C1 segment of cervical spinal cord (tissue), 14 donors: ENCODE measurements at places on chromosomes 16 and 17.

GRCh38 chr16:78903237-78903636 is 697.3 kb downstream of the MAF start:
- no peak for DNase-seq

GRCh38 chr16:74200921-74201320 is 95.7 kb upstream of the PSMD7 start:
- no peak for DNase-seq

- DNase-seq, result no peak
Measured at GRCh38 chr17:17670701-17671305, 10.5 kb upstream of the RAI1 start.

DNA sequence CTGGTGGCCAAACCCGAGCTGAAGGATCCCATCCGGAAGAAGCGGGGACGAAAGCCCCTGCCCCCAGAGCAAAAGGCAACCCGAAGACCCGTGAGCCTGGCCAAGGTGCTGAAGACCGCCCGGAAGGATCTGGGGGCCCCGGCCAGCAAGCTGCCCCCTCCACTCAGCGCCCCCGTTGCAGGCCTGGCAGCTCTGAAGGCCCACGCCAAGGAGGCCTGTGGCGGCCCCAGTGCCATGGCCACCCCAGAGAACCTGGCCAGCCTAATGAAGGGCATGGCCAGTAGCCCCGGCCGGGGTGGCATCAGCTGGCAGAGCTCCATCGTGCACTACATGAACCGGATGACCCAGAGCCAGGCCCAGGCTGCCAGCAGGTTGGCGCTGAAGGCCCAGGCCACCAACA is 5.9 kb downstream of the CBX2 start:
- no peak for DNase-seq

DNA sequence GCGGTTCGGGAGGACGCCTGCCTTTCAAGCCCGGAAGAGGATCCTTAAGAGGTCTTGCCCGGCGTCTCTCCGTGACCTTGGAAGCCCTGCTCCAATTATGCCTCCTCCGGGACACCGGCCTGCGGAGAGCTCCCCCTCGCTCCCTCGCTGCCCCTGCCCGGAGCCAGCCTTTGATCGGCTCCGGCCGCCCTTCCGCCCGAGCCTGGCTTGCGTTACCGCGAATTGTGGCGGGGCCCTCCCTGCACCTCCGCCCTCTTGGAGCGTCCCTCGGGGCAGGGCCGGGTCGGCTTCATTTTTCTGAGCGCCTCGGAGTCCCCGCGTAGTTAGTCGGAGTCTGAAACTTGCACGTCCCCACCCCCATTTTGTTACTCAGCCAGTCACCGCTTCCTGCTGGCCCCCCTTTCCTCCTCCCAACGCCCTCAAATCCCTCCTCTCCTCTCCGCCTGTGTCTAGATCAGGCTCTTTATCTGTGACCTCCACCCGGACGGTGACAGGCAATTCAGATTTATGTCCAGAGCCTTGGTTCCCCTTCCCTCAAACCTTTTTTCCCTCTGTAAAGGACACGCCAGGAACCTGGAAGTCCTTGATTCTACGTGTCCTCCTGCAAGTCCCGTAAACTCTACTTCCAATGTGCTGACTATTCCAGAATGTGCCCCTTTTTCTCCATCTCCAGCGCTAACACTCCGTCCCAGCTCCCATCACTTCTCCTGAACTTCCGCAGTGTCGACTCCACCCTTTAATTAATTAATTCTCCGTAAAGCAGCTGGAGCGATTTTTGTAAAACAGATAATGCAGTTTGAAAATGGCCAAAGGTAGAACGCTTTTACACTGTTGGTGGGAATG is 569 bp upstream of the RABEP2 start:
- peak; percentile 63 for DNase-seq

GRCh38 chr17:43405861-43406260 is 7.1 kb downstream of the ARL4D start:
- no peak for DNase-seq

GRCh38 chr17:7844292-7845154 is 10.3 kb upstream of the TMEM88 start:
- peak; percentile 56 for DNase-seq

GRCh38 chr17:74550602-74551001 is 4.7 kb upstream of the CD300C start:
- DNase-seq, result no peak

GRCh38 chr17:703081-703875 is 11.4 kb downstream of the VPS53 start:
- no peak for DNase-seq

GRCh38 chr17:49390548-49391324 is 23.9 kb downstream of the PHB1 start:
- peak; percentile 80 for DNase-seq

DNA sequence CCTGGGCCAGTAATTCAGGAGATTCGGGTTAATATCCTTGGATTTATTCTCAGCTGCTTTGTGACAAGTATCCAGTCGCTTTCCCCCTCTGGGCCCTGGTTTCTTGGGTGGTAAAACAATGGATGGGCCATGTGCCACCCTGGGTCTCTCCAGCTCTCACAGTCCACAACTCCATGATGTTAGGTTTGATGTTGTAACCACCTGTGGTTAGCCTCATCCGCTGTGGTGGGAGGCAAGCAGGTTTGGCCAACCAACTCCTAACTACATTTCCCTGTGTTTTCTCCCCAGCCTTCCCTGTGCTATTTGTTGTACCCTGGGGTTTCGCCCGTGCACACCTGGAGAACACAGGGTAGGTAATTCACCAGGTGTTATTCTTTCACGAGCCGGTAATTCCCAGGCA is 35.1 kb downstream of the GLP2R start:
- no peak for DNase-seq

DNA sequence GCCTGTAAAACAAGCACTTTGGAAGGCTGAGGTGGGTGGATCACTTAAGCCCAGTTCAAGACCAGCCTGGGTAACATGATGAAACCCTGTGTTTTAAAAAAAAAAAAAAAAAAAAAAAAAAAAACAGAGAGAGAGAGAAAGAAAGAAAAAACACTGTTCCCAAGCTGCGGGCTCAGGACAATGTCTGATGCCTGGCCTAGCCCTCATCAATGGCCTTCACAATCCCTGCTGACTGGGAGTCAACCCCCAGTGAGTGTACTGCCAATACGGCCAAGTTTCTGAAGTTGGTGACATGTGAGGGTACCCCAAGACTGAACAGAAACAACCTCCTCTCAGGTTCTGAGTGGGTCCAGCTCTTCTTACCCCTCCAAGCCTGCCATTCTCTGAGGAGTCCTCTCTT is 116.5 kb downstream of the ZNF778 start:
- DNase-seq, result no peak

DNA sequence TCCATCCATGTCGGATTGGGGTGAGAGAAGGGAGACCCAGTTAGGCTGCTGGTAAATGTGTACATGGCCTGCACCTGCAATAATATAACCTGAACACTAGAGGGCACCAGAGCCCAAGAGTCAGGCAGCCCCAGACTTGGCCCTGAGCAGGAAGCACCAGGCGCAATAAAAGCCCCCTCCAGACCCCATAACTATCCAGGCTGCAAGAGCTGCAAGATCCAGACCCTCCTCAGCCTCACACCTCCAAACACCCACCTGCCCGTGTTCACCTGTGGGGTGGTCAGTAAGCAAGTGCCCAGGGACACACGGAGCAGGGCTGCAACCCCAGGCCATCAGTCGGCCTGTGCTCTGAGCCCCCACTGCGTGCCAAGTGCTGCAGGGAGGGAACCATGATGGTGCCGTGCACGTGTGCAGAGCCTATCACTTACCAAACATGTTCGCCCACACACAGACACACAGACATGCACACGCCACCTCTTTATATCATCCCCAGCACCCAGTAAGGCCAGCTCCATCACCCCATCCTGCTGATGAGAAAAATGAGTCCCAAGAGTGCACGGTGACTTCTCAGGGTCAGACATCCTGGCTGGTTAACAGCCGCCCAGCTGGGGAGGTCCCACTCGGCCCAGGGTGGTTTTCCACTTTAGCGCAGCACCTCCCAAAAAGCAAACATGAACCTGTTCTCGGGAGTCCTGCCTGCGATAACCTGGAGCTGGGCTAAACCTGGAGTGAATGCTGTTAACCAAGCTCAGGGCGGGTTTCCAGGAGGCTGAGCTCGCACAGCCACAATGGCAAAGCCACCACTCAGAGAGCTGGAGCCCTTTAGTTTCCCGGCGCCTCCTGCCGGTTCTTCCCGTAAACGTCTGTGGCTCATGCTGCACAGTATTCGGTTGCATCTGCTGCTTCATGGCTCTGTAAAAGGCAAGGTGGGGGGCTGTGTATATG is 439.8 kb downstream of the SOX9 start:
- no peak for DNase-seq

DNA sequence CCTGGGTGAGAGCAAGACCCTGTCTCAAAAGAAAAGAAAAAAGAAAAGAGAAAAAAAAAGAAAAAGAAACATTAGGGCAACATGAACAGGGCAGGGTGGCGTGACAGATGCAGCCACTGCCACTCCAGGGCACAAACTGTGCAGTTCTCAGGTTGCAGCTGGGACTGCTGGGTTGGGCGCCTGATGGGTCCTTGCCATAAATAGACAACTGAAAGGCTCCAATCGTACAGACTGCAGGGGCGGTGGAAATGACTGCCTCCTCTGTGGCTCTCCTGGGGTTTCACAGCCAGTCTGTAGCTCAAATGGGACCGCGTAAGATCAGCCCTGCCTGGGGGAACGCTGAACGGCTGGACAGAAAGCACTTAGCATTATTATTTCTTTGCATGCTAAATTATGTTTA is 130.7 kb downstream of the CPPED1 start:
- no peak for DNase-seq
